ENCODE measurements at places on chromosomes 4 and X. TPM values are rescaled to one million over a fixed set of nuclear protein-coding genes. Genes with fewer than 3 reads are reported as not detected.

UGDH gene
- 46.3 TPM for total RNA-seq

IL9R gene
- 0.06 TPM for total RNA-seq

RNF128 gene
- 0.06 TPM for total RNA-seq

INTU gene
- 5.5 TPM for total RNA-seq

MCUB gene
- 42.9 TPM for total RNA-seq

MAOB gene
- not detected for total RNA-seq

GDI1 gene
- 36.4 TPM for total RNA-seq

ARMCX2 gene
- total RNA-seq = 66.4 TPM

NPY5R gene
- total RNA-seq = not detected

TKTL2 gene
- total RNA-seq = not detected

VCX3A gene
- not detected for total RNA-seq

CETN2 gene
- total RNA-seq = 16.8 TPM

BRS3 gene
- not detected for total RNA-seq

HOPX gene
- total RNA-seq = 1.1 TPM
